ENCODE measurements at places on chromosomes 6 and 20. TPM values are rescaled to one million over a fixed set of nuclear protein-coding genes. Genes with fewer than 3 reads are reported as not detected.

DNA sequence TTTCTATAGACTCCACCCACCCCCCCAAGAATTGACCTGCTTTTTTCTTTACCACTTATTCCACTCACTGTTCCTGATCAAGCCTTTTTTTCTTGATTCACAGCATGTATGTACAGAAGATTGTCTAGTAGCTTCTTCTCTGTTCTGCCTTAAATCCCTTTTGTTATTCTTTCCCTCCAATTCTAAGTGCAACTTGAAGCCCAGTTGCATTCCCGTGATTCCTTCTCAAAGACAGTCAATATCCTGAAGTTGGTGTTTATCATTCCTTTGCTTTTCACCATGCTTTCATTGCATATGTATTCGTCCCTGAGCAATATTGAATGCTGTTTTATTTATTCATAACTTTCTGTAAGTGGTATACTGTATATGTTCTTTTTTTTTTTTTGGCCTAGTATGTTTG is 21.0 kb downstream of the XRN2 start:
- H3K27me3 ChIP-seq = peaks cover 2% of the 10 kb centered on the region
- no peak overlapping the region for H3K27ac ChIP-seq
- DNase-seq = no peak
- H3K36me3 ChIP-seq = peaks cover 22% of the 10 kb centered on the region
- peaks cover 49% of the 10 kb centered on the region for H3K4me1 ChIP-seq

GRCh38 chr6:17877895-17878440 is 109.5 kb downstream of the KIF13A start:
- H3K27me3 ChIP-seq = no peaks in the 10 kb centered on the region
- H3K4me1 ChIP-seq = no peaks in the 10 kb centered on the region
- no peaks in the 10 kb centered on the region for H3K36me3 ChIP-seq
- H3K4me3 ChIP-seq = no peak overlapping the region

The PROKR2 gene
- total RNA-seq = not detected

DNA sequence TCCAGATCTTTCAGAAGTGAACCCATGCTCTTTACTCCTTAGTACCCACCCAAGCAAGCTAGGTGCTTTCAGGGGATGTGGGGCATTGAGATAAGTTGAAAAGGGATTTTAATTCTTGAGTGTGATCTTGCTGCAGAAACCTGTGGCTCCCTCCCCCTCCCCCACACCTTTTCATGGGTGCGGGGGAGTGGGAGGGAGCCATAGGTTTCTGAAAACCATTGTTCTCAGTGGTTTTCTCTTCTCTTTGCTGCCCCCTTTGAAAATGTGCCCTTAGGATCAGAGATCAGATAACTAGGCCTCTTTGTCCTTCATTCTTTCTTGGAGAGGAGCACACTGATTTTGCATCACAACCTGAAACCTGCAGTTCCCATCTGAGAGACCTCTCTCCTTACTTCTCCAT is 2.4 kb downstream of the PCSK2 start:
- H3K27me3 ChIP-seq = peaks cover 44% of the 10 kb centered on the region
- no peak overlapping the region for H3K4me3 ChIP-seq
- H3K27ac ChIP-seq = no peak overlapping the region
- no peaks in the 10 kb centered on the region for H3K36me3 ChIP-seq
- no peak for DNase-seq

DNA sequence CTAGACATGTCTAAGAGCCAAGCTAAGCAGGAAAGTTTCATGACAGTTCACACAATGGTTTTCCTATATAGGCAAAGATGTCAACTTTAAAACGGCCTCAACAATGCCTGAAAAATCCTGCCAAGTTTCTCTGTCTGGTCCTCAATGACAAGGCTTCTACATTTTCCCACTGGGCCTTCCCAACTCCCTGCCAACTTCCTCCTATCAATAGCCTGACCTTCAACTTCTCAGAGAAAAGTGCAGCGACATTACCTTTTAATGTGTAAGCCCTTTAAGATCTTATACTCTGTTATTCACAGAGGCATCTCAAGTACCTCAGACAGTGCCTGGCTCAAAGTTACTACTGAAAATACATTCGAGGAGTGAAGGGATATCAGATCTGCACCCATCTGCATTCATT is 56.2 kb upstream of the BTBD3 start:
- H3K36me3 ChIP-seq = no peaks in the 10 kb centered on the region
- no peaks in the 10 kb centered on the region for H3K27me3 ChIP-seq
- no peak overlapping the region for H3K4me3 ChIP-seq
- H3K4me1 ChIP-seq = no peaks in the 10 kb centered on the region

- no peak overlapping the region for H3K27ac ChIP-seq
- H3K36me3 ChIP-seq = no peaks in the 10 kb centered on the region
- no peaks in the 10 kb centered on the region for H3K27me3 ChIP-seq
- H3K4me1 ChIP-seq = peaks cover 16% of the 10 kb centered on the region
Measured at GRCh38 chr20:60206259-60206658, 248.0 kb downstream of the CDH26 start.

The ADGB gene
- not detected for total RNA-seq

GRCh38 chr20:3307725-3308124 is 68.7 kb upstream of the SLC4A11 start:
- no peaks in the 10 kb centered on the region for H3K27me3 ChIP-seq
- peaks cover 4% of the 10 kb centered on the region for H3K4me1 ChIP-seq

DNA sequence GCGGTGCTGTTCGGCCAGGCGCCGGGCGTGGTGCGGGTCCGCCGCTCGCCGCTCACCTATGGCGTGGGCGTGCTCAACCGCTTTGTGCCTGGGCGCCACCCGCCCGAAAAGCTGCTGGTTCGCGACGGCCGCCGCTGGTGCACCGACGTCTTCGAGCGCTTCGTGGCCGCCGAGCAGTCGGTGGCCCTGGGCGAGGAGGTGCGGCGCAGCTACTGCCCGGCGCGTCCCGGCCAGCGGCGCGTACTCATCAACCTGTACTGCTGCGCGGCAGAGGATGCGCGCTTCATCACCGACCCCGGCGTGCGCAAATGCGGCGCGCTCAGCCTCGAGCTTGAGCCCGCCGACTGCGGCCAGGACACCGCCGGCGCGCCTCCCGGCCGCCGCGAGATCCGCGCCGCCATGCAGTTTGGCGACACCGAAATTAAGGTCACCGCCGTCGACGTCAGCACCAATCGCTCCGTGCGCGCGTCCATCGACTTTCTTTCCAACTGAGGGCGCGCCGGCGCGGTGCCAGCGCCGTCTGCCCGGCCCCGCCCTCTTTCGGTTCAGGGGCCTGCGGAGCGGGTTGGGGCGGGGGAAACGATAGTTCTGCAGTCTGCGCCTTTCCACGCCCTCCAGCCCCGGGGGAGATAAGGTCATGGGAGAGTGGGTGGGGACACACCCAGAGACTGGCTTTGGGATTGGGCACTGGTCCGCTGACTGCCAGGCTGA is 15.7 kb downstream of the ADISSP start:
- peak overlapping the region; percentile 15 for H3K27ac ChIP-seq
- H3K36me3 ChIP-seq = no peaks in the 10 kb centered on the region
- no peak for DNase-seq
- peak overlapping the region; percentile 8 for H3K4me3 ChIP-seq

DNA sequence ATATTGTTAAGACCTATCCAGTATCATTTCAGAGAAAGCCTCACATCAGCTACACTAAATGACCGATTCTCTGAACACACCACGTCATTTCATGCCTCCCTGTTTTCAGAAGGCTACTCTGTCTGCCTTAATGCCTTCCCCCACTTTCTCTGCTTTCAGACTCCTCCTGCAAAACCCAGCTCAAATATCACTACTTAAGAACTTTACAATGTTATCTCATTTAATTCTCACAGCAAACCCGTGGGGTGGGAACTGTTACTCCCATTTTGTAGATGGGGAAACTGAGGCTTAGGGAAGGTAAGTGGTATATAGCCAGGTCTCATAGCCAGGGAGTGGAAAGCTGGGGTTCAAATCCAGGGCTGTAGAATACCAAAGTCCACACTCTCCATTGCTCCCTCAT is 2.8 kb downstream of the CYP24A1 start:
- H3K36me3 ChIP-seq = no peaks in the 10 kb centered on the region
- no peaks in the 10 kb centered on the region for H3K27me3 ChIP-seq
- H3K4me1 ChIP-seq = no peaks in the 10 kb centered on the region

GRCh38 chr6:41650120-41650519 is 11.9 kb downstream of the MDFI start:
- H3K4me3 ChIP-seq = no peak overlapping the region
- no peak for DNase-seq
- H3K27me3 ChIP-seq = no peaks in the 10 kb centered on the region

The KCNK16 gene
- not detected for total RNA-seq

The PPIL6 gene
- 6.7 TPM for total RNA-seq
